Hematopoietic multipotent progenitor cell treated with erythropoietin and hydrocortisone succinate and interleukin-3 and kit ligand, for 4 days (in vitro differentiated cells): ENCODE measurements at places on chromosomes 12 and 14.

DNA sequence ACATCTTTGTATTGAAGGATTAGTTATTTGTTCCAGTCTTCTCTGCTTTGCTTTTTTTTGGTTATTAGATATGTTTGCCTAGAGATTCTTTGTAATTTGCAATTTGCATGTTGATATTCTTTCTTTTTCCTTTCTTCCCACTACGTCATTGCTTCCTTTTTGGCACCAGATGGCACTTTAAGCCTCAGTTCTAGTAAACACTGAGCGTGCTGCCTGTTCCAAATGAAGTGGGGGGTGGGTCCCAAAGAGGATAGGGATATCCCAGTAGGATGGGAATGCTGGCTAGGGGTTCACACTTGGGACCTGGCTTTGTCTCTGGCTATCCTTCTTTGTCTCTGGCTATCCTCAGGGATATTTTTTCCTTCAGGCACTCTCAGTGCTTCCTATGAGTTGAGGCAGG, 17.0 kb downstream of the EAPP start:
- no peak for DNase-seq

DNA sequence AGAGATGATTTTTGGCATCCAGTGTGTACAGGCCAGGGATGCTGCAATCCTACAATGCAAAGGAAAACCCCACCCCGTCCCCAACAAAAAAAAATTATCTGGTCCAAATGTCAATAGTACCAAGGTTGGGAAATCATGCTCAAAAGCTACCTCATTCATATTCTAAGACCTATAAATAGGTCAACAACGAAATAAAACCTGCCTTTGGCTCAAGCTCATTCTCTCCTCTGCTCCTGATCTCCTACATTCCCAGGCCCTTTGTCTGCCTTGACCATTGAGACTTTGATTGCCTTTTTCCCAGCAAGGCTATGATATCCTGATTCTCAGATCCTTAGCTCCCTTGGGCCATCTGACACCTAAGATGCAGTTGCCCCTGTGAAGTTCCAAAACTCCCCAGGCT, 30.0 kb downstream of the ANKS1B start:
- no peak for DNase-seq

DNA sequence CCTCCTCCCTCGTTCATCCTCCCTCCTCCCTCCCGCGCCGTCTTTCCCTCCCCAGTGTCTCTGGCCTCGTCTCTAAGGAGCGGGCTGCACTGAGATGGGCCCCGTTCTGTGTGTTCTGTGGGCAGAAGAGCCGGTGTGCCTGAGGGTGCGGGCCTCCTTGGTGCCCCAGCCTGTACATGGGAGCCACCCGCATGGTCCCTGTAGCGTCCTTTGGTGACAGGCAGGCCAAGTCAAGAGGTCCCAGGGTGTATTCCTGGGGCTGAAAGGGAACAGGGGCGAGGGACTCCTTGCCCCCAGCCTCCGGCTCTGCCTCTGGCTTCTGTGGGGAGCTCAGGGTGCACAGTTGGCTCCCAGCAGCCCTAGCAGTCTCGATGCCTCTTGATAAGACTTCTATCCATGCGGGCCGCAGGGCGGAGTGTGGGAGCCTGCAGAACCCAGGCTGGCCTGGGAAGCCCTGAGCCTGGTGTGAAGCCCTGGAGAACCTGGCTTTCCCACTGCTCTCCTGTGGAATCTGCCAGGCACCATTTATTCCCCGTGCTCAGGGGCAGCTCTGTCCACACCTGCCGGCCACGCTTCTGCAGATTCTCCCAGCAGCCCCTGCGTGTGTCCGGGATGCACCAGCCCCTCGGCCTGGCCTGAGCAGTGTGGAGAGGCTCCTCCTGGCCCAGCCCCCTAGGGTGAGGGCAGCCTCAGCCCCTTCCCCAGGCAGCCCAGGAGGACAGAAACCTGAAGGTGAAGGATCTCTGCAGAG, 181.3 kb downstream of the KIF26A start:
- DNase-seq, result no peak

GRCh38 chr12:95390932-95391331, 83.0 kb upstream of the METAP2 start:
- no peak for DNase-seq

DNA sequence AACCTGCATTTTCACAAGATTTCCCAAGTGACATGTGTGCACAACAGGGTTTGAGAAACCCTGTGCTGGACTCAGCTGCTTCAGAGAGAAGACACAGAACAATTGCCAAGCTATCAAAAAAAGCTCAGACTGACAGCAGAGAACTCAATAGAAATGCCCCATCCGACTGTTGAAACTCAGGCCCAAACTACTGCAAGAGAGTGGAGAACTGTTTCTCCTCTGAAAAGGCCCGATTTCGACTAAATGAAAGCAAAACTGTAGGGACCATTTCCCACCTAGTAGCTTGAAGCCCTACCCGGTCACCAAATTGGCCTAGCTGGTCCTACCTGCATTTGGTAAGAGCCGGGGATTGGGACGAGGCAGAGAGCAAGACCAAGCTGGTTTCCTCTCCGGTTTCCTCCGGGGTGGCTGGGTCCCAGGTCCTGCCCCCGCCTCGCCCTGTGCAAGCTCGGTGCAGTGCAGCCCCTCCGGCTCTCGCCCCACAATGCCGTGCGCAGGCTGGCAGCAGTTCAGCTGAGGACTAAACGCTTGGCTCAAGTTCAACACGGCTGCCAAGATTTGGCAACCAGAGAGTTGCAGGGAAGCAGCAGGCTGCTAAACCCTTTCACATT, 1180.6 kb downstream of the VRK1 start:
- DNase-seq, result no peak

DNA sequence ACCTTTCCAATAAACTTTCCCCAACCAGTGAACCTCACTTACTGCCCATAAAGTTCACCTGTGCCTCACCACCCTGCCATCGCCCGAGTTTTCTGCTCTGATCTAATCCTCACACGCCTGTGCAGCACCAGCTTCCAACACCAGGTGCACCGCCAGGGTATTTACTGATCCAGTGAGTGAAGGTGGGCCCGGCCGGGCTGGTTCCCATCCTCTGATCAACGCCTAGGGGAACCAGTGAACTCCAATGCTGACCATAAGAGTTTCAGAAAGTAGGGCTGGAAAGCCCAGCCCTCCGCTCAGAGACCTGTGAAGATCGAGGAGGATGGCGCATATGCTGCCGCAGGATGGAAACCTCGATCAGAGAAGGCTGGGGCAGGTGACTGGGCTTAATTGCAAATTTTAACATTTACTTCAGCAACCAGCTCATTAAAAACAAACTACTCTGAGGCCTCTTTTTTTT, 685 bp upstream of the MYL6B start:
- DNase-seq, result peak; percentile 80

GRCh38 chr14:41229824-41230223, 376.9 kb upstream of the LRFN5 start:
- no peak for DNase-seq

GRCh38 chr14:28608851-28609828, 157.4 kb upstream of the FOXG1 start:
- peak; percentile 76 for DNase-seq

GRCh38 chr14:103161054-103161397, 37.8 kb downstream of the TNFAIP2 start:
- DNase-seq, result no peak

DNA sequence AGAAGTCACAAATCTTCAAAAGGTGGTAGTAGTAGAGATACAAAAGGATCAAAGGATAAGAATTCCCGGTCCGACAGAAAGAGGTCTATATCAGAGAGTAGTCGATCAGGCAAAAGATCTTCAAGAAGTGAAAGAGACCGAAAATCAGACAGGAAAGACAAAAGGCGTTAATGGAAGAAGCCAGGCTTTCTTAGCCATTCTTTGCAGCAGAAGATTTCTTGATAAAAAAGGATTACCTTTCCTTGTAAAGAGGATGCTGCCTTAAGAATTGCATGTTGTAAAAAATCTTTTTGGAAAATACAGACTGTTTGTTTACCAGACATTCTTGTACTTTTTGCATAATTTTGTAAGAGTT, 6.6 kb downstream of the PNN start:
- DNase-seq, result no peak

GRCh38 chr14:55973285-55973800, 144.9 kb upstream of the PELI2 start:
- DNase-seq, result no peak

DNA sequence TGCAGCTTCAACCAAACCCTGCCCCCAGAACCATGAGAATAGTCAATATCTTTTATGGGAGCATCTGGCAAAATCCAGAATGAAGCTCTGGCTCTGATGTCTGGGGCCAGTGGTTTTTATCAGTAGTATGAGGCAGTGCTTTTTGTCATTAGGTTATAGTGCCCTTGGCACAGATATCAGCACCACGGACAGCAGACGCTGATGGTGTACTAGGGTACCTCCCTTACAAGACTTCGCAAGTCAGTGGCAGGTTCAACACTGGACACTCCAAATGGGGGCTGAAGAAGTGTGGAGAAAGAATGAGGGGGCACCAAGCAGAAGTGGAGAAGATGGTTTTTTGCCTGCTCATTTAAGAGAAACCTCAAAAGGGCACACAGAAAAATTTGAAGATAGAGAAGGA, 68.2 kb upstream of the E2F7 start:
- peak; percentile 78 for DNase-seq

DNA sequence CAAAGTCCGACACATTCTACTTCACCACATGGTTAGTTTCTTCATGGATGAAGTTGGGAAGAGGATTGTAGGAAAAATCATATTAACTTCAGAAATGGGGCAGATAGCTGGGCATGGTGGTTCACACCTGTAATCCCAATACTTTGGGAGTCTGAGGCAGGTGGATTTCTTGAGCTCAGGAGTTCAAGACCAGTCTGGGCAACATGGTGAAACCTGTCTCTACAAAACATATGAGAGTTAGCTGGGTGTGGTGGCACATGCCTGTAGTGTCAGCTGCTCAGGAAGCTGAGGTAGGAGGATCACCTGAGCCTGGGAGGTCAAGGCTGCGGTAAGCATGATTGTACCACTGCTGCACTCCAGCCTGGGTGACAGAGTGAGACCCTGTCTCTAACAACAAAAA, 49.5 kb upstream of the PCED1B start:
- DNase-seq, result no peak
